ENCODE measurements at places on chromosomes 3 and 15.

DNA sequence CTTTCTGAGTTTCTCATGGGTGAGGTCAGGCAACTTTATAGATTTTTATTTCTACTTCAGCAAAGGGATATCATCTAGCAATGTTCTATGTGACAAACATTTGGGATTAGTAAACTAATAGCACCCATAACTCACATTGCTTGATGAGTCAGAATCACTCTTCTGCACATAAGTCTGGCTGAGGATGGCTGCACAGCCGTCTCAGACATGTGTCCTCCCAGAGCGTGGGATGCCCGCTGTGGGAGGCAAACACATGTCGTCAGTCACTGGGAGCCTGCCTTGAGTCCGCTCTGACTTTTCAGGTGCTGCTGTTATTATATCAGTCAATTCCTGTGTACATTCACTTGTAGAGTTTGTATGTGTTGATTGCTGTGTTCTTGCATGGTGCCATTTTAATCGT lies 230.7 kb upstream of the TRIM42 start:
- no peak for DNase-seq

- no peak for DNase-seq
Measured at GRCh38 chr3:129665024-129665768, 58.7 kb upstream of the PLXND1 start.

DNA sequence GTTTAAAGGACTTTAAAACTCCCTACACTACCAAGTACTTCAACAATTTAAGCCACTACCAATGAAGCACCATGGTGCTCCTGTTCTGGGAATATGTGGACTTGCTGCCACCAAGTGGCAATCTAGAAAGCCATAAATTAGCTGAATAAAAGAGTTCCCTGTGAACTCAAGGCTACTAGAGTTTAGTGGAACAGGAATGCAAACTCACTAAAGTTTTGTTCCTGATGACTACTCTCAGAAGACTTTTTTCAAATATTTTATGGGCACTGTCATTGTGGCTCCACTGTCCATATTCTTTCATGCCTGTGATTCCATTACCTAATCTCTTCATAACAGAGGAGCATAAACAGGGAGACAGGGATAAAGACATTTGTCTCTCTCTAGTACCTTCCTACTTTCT lies 63.9 kb downstream of the TMCC1 start:
- peak; percentile 68 for DNase-seq

- DNase-seq, result no peak
Measured at GRCh38 chr15:83250781-83251180, 33.7 kb downstream of the BNC1 start.

GRCh38 chr3:139328356-139328755 lies 15.5 kb upstream of the MRPS22 start:
- no peak for DNase-seq

Measured in islet precursor cell (in vitro differentiated cells).